HL-60 (cell line): ENCODE measurements at places on chromosomes 3 and 15.

DNA sequence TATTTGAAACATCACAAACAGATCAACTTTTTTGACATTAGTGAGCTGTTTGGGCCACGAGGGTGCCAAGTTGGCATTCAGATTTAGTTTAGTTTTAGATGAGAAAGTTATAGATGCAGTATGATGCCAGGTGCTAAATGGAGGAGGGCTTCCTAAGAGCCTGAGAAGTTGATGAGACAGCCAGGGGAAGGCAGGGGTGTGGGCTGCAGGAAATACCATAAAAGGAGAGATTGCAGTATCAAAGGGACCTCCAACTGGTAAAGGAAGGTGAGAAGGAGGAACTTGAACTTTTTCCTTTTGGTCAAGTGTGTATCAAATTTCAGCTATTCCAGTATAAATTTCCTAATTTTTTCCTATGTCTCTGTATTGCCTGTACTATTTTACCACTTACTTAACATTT, 2.0 kb upstream of the TNIK start:
- DNase-seq, result no peak

DNA sequence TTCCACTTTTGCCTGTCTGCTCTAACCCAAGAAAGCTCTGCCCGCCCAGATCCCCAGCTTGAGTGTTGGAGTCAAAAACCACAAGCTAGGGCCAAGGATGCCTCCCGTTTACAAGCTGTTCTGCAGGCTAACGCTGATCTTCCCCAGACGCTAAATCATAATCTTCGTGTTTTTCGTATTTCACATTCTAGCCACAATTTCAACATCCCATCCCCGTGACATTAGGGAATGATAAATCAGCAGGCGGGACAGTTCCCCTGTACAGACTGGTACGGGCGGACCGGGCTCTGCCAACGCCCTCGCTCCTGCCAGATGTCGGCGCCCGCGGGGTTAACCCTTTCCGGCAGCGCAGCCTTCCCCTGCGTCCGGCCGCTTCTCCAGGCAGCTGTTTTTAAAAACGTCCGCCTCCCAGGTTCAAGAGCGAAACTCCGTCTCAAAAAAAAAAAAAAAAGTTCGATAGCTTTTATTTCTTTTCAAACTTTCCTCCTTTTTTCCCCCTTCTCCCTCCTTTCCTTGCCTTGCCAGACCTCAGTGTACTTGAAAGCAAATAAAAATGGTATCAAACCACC, 81.0 kb upstream of the BNC1 start:
- DNase-seq, result peak; percentile 7

GRCh38 chr3:39275052-39275451, 4.8 kb downstream of the CX3CR1 start:
- DNase-seq, result no peak

GRCh38 chr3:80094589-80094988, 326.8 kb upstream of the ROBO1 start:
- DNase-seq, result peak; percentile 7

- no peak for DNase-seq
These were observed 99.1 kb downstream of the DNASE1L3 start for GRCh38 chr3:58111513-58112184.

DNA sequence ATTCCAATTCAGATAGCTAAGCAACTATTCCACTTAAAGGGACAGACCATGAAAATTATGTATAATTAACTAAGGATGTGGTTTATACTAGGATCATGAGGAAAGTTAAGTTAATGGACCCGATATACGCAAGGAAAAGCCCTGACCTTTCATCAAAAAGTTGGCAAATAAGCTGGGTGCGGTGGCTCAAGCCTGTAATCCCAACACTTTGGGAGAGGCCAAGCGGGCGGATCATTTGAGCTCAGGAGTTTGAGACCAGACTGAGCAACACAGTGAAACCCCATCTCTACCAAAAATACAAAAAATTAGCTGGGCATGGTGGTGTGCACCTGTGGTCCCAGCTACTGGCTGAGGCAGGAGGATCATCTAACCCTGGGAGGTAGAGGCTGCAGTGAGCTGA, 39.6 kb downstream of the SCAP start:
- no peak for DNase-seq

GRCh38 chr3:179671747-179672242, 19.0 kb downstream of the USP13 start:
- no peak for DNase-seq

- no peak for DNase-seq
These were observed 290.8 kb downstream of the NFKBIZ start for GRCh38 chr3:102140116-102140515.

DNA sequence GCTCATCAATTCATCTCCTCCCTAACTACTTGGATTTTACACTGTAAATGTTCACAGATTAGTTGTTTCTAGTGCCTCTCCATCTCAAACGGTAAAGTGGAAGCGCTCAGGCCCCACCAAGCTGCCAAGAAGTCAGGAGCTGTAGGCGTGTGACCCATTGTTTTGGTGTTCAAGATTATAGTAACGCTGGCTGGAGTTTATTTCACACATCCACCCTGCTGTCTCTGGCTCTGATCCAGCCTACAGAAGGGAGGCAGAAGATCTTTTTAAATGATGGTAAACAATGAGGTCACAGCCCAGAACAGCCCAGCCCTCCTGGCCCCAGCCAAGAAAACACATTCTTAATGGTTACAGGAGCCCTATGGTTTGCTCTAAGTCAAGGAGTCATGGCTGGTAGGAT, 25.7 kb upstream of the GALNT15 start:
- DNase-seq, result no peak

- no peak for DNase-seq
These were observed 59.1 kb upstream of the FRMD4B start for GRCh38 chr3:69445024-69445423.

DNA sequence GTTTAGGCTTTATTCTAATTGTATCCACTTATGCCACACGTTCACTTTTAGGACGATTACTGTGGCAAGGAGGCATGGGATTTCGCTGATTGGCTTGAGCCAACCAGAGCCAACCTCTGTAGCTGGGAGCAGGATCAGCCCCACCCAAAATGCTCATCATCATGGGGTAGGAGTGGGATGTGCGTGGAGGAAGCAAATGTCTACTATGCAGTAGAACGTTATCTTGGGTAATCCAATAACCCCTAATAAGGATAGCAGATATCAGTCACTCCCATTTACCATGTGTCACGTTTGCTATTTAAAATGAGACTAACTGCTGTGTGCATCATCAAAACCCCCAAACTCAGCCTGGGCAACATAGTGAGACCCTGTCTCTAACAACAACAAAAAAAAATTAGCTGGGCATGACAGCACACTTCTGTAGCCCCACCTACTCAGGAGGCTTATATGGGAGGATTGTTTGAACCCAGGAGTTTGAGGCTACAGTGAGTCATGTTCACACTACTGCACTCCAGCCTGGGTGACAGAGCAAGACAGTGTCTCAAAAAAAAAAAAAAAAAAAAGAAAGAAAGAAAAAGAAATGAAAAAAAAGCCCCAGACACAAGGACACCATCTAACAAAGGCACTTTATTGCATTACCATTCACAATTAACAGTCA, 17.8 kb upstream of the ITGB5 start:
- no peak for DNase-seq

GRCh38 chr3:98406034-98406433, 15.6 kb downstream of the OR5K3 start:
- no peak for DNase-seq

GRCh38 chr3:10006762-10007090, 19.5 kb upstream of the FANCD2 start:
- no peak for DNase-seq

- DNase-seq, result no peak
These were observed 52.1 kb upstream of the MYRIP start for GRCh38 chr3:39757307-39757706.

- DNase-seq, result no peak
These were observed 219.0 kb downstream of the NFKBIZ start for GRCh38 chr3:102068327-102068726.

DNA sequence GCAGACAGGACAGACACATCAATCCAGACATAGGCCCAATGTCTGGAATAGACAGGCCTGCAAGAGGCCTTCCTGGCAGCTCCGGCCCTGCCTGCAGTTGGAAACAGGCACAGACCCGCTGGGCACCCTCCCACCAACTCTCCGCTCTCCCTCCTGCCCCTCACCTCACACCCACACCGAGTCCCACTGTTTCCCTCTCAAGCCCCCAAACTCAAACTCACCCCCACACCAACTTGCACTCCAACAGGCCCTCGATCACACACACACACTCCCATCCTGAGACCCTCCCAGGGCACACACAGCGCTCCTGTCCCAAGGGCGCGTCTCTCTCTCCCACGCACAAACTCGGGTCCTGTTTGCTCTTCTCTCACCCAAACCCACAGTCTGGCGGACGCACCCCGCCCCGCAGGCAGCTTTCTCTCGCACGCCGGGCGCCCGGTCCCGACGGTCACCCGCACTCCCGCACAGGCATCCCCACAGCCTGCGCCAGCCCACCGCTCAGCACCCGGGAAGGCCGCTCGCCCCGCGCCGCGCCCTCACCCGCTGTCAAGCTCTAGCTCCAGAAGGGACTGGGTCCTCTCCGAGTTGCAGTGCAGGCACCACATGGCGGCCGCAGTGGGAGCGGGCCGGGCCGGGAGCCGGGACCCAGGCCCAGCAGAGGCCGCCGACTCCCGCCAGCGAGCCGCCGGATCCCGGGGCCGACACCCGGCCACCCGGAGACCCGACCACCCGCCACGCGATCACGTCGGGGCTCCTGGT, 106.2 kb downstream of the IQSEC1 start:
- DNase-seq, result no peak

DNA sequence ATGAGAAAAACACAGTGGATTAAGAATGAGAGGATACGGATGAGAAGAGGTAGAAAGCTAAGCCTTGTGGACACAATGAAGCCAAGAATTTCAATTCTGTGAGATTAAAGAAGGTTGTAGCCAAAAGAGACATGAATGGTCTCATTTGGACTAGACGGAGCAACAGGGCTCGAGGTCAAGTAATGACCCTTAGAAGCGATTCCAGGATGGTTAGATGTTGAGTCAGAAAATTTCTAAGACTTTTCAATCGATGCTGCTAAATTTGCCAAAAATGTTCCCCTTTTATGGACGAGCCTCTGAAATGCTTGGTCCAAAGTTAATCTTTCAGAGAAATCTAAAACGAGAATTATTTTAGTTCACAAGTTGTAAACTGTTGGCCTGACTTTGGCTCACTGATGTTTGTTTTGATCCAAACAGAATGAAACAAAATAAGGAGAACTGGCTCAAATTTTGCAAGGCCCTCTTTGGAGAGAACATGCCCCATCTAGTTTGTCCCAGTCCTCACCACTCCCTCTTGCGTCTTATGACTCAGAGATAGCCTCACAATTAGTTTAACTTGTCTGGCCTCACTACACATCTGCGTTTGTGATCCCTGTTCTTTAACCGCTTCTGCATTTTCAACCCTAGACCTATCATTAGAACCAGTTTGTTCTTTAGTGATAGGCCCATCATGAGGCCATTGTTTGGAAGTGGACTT, 235.5 kb downstream of the PDZRN3 start:
- no peak for DNase-seq

DNA sequence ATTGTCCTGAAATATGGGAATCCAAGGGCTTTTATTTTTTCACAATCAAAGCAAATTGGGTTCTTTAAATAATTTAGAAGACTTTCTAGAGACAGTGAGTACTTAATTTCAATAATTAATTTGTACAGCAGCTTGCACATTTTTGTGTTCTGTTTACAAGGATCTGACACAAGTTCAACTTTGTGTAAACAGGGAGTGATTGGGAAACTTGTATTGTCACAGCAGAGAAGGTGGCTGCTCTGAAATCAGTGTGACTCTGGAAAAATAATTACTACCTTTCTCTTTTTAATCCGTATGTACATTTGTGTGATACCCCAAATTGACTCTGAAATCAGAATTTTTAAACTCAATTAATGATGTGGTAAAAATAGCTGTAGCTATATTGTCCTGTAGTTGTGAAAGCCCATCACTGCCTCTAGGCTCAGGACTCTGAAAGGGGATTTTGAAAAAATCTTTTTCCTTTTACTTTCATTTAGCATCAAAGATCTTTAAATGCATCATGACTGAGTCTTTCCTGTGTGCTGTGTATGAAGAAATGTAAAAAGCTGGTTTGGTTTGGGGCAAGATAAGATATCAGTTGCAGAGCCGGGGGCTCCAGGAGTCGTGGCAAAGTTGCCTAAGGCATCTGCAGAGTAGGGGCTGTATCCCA, 45.1 kb downstream of the MFSD1 start:
- no peak for DNase-seq

- DNase-seq, result no peak
These were observed 178.0 kb upstream of the P2RY1 start for GRCh38 chr3:152656972-152657355.

DNA sequence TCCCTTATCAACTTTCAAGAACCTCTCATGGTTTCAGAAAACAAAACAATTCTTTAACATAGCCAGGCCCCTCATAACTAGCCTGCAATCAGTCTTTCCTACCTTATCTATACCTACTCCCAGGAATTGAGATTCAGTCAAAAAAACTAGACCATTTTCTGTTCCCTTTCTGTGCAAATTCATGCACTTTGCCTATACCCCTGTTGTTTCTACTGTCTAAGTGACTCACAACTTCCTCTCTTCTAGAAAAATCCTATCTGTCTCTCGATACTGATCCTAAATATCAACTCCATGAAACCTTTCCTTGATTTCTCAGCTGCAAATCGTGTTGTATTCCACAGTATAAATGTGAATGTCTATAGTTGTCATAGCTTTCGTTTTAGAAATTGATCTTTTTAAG, 10.9 kb upstream of the IL1RAP start:
- DNase-seq, result no peak

DNA sequence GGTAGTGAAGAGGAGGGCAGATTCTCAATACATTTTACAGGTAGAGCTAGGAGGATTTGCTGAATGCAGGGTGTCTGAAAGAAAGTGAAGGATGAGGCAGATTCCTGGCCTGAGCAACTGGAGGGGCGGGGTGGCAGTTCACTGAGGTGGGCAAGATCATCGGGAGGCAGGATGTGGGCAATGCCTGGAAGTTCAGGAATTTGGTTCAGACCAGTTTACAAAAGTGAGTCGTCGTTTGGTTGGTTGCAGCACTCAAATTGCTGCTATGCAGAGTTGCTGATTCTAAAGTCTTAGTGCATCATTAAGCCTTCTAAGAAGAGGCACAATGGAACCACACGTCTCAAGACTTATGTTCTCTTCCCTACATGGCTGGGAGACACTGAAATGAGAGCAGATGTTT, 134.0 kb downstream of the MFSD1 start:
- no peak for DNase-seq
